ENCODE measurements at places on chromosomes 13 and 19. TPM values are rescaled to one million over a fixed set of nuclear protein-coding genes. Genes with fewer than 3 reads are reported as not detected.

DNA sequence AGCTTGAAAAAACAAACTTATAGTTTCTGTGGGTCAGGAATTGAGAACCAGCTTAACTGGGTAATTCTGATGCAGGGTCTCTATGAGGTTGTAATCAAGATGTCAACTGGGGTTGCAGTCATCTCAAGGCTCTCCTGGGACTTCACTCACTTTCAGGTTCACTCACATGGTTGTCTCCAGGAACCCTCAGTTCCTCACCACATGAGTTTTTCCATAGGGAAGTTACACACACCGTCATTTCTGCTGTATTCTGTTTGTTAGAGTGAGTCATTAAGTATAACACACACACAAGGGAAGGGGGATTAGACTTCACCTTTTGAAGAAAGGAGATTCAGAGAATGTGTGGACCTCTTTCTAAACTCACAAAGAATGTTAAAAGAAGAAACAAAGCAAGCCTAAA is 34.9 kb upstream of the MLNR start:
- no peak for DNase-seq

GRCh38 chr19:4556597-4557127 is 2.8 kb downstream of the SEMA6B start:
- DNase-seq = no peak

DNA sequence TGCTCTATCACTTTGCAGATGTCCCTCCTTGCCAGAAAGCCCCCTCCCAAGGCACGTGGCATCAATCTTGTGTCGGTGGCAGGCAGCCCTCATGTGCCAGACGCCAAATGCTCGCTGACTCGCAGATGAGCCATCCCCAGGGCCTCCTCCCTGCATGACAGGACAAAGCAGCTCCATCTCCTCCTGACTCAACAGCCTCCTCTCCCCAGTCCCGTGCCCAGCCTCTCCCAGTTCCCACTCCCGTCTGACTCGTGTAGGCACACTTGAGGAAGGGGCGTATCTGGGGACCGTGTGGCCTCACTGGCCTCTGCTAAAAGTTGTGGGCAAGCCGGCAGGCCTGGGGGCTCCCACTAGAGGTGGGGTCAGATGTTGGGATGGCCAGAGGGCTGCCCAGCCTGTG is 133.6 kb downstream of the STK24 start:
- peak; percentile 73 for DNase-seq

GRCh38 chr19:19096641-19097627 is 33.1 kb downstream of the SLC25A42 start:
- DNase-seq = no peak

DNA sequence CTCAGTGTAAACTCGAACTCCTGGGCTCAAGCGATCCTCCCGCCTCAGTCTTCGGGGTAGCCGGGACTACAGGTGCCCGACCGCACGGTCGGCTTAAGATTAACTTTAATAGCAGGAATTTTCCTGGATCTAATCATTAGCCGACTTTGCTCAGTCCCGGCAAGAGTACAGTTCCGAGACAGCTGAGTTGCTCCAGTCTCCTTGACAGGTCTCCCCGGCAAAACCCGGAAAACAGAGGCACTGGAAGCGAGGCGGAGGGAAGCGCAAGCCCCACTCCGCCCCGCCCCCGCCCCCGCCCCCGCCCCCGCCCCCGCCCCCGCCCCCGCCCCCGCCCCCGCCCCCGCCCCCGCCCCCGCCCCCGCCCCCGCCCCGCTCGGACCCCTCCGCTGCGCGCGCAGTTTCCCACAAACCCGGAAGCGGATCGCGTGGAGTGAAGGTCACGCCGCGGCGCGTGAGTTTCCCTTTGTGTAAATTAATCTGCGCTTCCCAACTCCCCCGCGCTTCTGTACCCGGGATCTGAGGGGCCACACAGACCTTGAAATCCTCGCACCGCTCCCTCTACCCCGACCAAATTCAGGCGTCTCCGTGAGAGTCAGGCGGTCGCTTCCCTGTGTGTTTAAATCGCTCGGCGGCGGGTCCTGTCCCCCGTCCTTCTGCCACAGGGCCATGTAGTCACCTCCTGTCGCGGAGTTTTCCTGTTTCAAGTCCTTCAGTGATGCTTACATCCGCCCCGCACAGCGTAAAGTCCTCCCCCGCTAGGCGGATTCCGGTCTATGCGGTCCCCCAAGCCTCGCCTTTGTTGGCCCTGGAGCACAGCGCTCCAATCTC is at the start of gene ZNF480:
ZNF480 (plus strand) TSS at position 397 of the 828 bp plus-strand sequence. CDS start 3,244 bp downstream, outside the sequence.
- DNase-seq = peak; percentile 91

DNA sequence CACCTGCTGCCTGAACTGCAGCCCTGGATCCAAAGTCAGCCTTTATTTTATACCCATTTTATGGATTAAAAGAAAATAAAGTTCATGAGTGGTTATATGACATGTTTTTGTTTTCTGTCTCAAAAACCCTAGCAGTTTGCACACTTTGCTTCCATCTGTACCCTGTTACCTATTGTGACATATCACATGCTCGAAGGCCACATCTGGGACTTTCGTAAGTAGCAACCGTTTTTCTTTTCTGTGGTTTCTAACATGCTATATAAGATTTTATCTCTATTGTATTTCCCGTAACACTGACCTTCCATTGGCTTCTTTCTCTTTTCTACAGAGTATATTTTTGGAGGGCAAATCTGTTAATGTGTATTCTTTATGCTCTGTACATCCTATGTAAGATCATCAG is 1007.2 kb downstream of the PCDH9 start:
- DNase-seq = no peak

GRCh38 chr13:38656699-38657098 is 30.2 kb upstream of the FREM2 start:
- DNase-seq = no peak

The TMEM255B gene
- total RNA-seq = 67.3 TPM

The NXNL1 gene
- not detected for total RNA-seq

The CALR3 gene
- not detected for total RNA-seq

DNA sequence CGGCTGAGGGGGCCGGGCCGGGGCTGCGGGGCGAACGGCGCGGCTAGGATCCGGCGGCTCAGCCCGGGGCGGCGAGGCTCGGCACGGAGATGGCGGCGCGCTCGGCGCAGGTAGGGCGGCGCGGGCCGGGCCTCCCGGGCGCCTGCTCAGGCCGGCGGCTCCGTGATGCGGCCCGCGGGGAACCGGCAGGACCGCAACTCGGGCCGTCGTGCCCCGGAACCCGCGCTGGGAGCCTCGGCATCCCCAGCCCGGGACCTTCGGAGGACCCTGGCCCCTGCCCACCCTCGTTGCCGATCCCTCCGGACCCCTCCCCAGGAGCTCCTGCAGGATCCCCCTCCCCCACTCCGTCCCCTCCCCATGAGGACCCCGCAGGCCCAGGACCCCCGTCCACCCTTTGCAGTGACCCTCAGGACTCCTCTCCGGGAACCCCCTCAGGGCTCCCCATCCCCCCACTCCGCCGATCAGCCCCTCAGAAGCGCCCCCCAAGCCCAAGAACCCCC is 304 bp downstream of the EVI5L start:
- no peak for DNase-seq

- no peak for DNase-seq
Observed at GRCh38 chr13:98910501-98910951, 67.3 kb downstream of the DOCK9 start.

The SHANK1 gene
- total RNA-seq = 0.45 TPM

GRCh38 chr19:7928741-7929701 is 3.1 kb upstream of the CTXN1 start:
- peak; percentile 91 for DNase-seq

- DNase-seq = no peak
Observed at GRCh38 chr13:73278186-73278585, 219.4 kb downstream of the KLF5 start.

DNA sequence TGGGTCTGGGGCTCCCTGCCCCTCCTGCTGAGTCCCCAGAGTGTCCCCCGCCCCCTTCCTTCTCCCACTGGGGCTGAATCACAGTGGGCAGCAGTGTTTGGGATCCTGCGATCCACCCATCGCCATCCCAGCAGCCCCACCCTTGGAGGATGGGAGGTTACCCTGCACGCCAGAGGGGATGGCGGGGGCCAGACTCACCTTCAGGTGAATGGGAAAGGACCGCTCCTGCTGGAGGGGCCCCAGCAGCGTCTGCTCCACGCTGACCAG is 569 bp downstream of the DLEU7 start:
- DNase-seq = no peak

The MBD3L3 gene
- total RNA-seq = not detected

- peak; percentile 94 for DNase-seq
Observed at GRCh38 chr19:11142528-11143171, 12.9 kb downstream of the SPC24 start.

The ZNF560 gene
- total RNA-seq = not detected

GRCh38 chr13:114194853-114195252 is 15.8 kb downstream of the CFAP97D2 start:
- DNase-seq = no peak

GRCh38 chr13:32427852-32428580 is at the start of gene N4BP2L1:
Gene N4BP2L1 (minus strand): TSS chr13:32428130. CDS start chr13:32428082, 48 bp downstream.
- DNase-seq = peak; percentile 87

- no peak for DNase-seq
Observed at GRCh38 chr13:30457306-30457891, 8.3 kb downstream of the HMGB1 start.

- no peak for DNase-seq
Observed at GRCh38 chr13:31116224-31116623, 45.5 kb downstream of the HSPH1 start.

DNA sequence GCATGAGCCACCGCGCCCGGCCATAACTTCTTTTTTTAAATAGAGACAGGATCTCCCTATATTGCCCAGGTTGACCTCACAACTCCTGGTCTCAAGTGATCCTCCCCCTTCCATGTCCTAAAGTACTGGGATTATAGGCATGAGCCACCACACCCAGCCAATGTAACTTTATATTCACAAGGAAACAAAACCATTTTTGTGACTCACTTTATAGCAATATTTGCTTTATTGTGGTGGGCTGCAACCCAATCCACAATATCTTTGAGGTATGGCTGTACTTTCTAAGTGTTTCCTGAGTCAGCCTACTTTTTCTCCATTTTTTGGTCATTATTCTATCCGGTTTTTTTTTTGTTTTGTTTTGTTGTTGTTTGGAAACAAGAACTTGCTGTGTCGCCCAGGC is 7.9 kb upstream of the ZIM3 start:
- no peak for DNase-seq

DNA sequence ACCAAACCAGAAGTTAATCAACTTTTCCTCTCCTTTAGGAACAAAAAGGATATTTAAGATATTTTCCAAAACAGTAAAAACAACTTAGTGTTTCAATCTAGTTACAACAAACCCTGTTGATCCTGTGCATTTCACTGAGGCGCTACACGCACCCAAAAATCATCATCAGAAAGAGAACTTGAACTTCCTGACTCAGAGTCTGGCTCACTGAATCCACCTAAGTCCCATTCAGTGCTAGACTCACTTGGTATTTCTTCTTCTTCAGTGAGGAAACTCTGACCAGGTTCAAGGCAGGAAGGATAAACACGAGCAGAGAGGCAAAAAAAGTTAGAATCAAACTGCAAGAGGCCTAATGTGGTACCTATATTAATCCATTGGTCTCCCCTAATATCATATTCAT is 2.2 kb downstream of the KBTBD6 start:
- no peak for DNase-seq

- no peak for DNase-seq
Observed at GRCh38 chr19:29683009-29683408, 17.7 kb downstream of the PLEKHF1 start.

DNA sequence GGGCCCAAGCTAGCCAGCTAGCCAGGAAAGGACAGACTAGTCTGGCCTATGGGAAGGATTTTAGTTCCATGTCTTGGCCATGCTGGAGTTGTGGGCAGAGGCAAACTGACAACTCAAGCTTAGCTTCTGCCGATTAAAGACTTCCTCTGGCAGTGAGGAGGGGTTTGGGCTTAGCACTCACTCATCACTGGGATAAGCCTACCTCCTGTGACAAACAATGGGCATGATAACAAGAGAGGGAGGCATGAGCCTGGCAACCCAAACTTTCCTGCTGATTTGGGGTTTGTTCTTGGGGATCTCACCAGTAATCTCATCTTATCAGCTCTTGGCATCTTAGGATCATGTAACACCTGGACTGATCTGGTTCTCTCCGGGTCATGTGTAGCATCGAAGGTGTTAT is 83.6 kb downstream of the KL start:
- DNase-seq = no peak

DNA sequence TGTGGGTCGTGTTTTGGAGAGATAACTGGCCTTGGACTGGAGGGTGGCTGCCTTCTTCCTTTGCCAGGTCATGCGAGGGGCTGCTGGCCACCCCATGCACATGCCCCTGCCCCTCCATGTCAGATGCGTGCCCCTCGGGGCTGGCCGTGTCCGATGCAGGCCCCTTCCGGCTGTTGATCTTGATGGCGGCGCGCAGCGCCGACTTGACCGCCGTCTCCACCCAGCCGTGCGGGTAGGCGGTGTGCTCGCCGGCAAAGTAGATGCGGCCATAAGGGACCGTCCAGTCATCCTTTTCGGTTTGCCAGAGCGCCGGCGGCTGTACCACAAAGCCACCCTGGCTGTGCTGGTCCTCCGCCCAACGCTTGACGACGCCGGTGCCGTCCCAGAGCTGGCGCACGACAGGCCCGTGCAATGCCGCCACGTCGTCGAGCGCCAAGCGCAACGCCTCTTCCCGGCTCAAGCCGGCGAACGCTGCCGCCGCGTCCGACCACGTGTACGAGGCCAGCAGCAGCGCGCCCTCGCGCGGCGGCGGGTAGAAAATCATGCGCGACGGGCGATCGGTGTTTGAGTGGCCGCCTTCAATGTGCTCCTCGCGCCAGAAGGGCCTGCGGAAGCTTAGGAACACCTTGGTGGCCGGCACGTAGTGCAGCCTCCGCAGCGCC is 6.9 kb downstream of the IL4I1 start:
- DNase-seq = peak; percentile 83

DNA sequence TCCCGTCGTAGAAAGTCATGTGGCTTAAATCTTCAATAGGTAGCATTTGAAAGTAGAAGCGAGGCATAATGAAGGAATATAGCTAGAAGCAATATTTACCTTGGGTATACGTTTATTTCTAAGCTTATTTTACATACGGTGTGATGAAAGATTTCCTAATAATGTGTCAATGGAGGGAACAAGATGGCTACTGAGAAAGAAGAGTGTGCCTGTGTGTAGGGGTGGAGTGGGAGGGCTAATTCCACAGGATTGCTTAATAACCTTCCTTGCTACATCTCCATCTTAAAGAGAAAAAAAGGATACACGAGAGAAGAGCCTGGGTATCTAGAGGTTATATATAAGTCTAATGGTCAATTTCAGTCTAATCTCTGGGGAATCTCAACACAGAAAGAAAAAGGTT is 2.0 kb downstream of the SPART start:
- DNase-seq = no peak

DNA sequence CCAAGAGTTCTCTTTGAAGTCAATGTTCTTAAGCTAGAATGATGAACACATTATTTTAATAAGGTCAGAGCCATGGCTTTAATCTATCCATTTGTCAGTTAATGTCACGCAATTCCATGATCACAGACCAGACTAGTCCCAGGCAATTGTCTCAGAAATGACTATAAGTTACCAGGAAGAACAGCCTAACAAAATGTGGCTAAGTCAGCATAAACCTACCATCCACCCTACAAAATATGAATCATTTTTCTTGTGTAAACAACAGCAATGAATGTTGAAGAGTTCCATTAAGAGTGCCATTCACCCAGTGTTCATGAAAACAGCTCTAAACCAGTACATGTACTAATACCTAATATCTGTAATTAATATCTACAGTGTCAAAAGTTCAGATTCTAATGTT is 127.5 kb downstream of the KCTD12 start:
- no peak for DNase-seq

The LGI4 gene
- total RNA-seq = 17.5 TPM

The LYPD5 gene
- 1.6 TPM for total RNA-seq
